Activated CD8-positive, alpha-beta T cell treated with anti-CD3 and anti-CD28 coated beads, Interleukin-2, amount 10 ng/mL, durations not matched to agents 7 days and 5 days (primary cell): ENCODE measurements at places on chromosomes 12 and 14.
A peak's percentile ranks its signal among the peaks of the same experiment; 100 is the strongest.

- DNase-seq: no peak
These were observed 40.9 kb upstream of the STXBP6 start for GRCh38 chr14:25090716-25091454.

DNA sequence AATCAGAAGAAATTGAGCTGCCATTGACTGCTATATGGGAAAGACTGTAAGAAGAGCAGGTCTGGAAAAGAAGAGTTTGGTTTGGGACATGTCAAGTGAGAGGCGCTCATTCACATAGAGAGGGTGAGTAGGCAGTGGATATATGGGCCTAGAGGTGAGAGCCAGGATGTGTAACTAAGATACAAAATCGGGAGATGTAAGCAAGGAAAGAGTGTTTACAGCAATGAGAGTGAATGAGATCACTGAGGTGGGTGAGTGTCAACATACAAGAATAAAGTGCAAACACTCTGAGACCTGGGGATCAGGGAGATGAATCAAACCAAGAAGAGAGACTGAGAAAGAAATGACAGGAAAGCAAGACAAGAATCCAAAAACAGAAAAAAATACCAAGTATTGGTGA, 58.0 kb upstream of the RTRAF start:
- DNase-seq: no peak

DNA sequence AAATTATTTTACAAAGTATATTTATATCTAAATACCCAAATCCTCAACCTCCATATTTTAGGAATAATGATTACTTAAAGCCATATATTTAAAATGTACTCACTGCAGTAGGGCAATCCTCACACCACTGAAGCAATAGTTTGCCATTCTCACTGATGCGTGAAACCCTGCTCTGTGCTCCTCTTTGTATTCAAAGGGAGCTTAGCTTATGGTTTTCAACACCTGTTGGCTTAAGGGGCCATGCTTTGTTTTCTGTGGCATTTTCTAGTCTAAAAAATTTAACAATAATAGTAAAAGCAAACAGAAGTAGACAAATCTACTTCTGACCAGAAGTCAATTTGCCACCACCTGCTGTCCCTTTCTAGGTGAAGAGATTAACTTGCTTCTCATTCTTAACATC, 294.6 kb downstream of the FLRT2 start:
- no peak for DNase-seq

DNA sequence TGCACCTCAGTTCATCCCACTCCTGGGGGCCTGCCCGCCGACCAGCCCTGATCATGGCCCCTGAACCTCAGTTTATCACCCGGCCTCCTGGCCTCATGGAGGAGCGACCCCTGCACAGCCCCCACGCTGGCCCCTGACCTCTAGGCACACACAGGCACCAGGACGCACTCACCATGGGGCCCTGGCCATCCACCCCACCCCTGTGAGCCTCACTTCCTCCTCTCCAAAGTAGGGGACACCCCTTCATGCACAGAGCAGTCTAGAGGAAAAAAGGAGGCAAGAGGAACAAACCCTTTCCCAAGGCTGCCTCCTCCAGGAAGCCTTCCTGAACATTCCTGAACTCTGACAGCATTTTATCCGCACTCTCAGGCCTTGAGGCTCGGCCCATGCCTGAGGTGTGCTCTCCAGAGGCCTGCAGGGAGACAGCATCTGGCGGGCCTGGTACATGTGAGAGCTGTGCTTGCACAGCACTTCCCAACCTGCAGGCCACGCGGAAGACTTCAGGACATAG, 39.4 kb downstream of the CCNK start:
- no peak for DNase-seq

DNA sequence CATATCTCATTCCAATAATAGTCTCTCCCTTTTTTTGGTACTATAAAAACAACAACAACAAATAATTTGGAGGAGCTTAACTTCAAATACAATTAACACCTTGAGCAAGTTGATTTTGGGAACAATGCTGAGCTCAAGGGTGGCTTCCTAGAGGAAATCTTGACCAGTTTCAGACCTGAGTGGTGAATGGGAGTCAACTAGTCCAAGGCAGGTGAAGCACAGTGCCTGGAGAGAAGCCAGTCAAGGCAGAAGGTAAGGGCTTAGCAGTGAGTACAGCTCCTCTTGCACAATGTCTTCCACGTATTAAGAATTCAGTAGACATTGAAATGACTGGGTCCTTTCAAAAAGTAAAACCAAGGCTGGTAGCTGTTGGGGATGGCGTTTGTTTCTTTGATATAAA, 444.8 kb downstream of the ATP23 start:
- no peak for DNase-seq

- DNase-seq: no peak
These were observed 535.3 kb downstream of the GALC start for GRCh38 chr14:87457720-87458119.

DNA sequence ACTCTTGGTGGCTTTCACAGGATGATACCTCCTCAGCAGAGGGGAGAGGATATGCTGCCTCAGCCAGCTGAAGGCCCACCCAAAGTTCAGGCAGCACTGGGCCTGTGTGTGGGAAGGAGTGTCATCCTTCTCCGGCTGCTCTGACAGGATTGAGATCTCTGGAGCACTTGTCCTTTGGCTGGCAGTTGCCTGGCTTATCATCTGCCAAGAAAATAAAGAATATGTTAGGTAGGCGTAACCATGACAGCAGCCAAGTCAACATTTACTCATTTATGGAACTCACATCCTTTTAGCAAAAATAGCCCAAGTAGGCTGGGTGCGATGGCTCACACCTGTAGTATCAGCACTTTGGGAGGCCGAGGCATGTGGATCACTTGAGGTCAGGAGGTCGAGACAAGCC, 68.5 kb downstream of the PPFIBP1 start:
- no peak for DNase-seq

GRCh38 chr12:54984658-54985376, at the start of gene TESPA1:
TSS of gene TESPA1 (minus strand) at chr12:54984762. CDS start at chr12:54974562, 10,200 bp downstream.
- peak; percentile 94 for DNase-seq

GRCh38 chr12:119869720-119870119, 7.4 kb downstream of the CIT start:
- DNase-seq: no peak

- no peak for DNase-seq
These were observed 667.2 kb downstream of the DIO2 start for GRCh38 chr14:79543967-79544697.

- no peak for DNase-seq
These were observed 517.4 kb downstream of the DIO2 start for GRCh38 chr14:79693935-79694334.

- no peak for DNase-seq
These were observed 114.0 kb downstream of the ETNK1 start for GRCh38 chr12:22738945-22739344.

- no peak for DNase-seq
These were observed 21.9 kb upstream of the SLC15A5 start for GRCh38 chr12:16299403-16299802.

- no peak for DNase-seq
These were observed 2.3 kb downstream of the ZNF410 start for GRCh38 chr14:73888971-73889370.

DNA sequence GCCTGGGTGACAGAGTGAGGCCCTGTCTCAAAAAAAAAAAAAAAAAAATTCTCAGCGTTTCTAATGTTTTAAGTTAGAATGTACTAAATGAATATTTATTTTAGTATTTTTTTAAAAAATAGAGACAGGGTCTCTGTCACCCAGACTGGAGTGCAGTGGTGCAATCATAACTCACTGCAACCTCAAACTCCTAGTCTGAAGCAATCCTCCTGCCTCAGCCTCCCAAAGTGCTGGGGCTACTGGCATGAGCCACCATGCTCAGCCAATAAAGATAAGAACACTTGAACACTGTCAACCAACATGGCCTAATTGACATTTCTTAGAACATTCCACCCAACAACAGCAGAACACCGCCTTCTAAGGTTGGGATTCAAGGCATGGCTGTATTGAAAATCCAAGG, 5.1 kb upstream of the DYNC1H1 start:
- DNase-seq: no peak

DNA sequence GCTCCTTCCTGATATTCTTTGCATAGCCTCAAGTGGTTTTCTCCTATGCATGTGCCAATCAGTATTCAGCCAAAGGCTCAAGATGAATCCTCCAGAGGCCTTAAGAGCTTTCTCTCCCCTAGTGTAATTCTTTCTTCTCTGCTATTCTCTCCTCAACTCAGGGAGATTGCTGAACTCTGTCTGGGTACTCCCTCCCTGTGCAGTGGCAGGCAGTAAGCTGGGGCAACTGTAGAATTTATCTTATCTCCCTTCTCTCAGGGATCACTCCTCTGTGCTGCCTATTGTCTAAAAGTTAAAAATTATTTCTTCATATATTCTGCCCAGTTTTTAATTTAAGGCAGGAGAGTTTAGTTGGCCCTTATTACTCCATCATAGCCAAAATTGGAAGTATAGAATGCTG, 28.5 kb upstream of the RTRAF start:
- no peak for DNase-seq

GRCh38 chr14:96254687-96255086, 1.3 kb upstream of the BDKRB1 start:
- no peak for DNase-seq

DNA sequence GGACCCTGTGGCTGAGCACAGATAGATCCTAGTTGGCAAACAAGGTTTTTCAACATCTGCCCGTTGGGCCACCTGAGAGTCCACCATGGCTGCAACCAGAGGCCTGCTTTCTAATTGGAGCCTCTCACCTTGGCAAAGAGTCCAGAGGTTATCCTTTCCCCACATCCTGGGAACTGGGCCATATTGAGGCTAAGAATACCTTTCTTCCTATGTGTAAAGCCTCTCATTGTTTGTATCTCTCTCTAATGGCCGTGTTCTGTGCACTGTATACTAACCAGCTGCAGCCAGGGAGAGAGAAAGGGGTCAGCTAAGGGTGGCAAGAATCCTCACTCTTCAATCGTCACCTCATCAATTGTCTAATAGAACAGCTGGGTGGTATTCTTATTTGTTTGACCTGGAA, 79.1 kb upstream of the ST8SIA1 start:
- no peak for DNase-seq

GRCh38 chr14:29454026-29454693, 473.5 kb downstream of the PRKD1 start:
- DNase-seq: no peak

- peak; percentile 83 for DNase-seq
These were observed 20.9 kb upstream of the BLTP3B start for GRCh38 chr12:100163416-100164152.

- DNase-seq: no peak
These were observed 4.3 kb downstream of the TM7SF3 start for GRCh38 chr12:27009881-27010301.

DNA sequence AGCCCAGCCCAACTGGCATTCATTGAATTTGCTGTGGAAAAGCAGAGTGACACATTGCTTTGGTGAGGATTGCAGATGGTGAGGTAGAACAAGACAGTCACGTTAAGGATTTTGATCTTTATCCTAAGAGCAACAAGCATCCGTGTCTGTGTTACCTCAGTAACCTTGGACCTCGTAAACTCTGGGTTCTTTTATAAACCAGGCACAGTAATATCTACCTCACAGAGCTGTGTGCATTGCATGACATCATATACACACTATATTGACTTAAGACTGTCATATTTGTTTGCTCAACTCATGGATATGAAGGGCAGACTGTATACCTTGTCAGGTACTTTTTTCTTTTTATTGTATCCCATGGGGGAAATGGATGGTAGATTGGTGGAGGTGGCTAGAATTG, 156.2 kb downstream of the ETV6 start:
- DNase-seq: no peak

DNA sequence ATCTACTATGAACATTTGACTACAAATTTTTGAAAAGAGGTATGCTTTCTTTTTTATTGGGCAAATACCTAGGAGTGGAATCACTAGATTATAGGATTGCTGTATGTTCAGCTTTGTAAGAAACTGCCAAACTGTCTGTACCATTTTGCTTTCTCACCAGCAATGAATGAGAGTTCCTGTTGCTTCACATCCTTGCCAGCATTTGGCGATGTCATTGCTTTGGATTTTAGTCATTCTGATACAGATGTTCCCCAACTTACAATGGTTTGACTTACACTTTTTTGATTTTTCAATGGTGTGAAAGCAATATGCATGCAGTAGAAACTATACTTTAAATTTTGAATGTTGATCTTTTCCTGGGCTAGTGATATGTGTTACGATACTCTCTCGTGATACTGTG, 328.7 kb downstream of the RAD51B start:
- DNase-seq: no peak

DNA sequence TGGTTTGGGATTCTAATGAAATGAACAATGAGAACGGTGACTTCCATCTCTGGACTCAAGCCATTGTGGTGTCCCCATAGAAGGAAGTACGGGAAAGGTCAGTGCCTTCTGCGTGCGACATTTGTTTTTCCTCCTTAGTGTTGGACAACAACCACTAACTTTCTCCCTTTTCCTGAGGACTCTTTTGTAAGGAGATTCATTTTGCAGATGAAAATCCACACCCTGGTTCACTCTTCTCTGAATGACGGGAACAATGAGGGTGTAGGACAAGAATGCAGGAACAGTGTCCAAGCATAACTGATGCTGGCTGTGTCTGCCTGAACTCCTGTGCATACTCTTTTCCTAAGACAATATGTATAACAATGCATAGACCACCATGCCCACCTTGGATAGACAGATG, 176.4 kb downstream of the STXBP6 start:
- DNase-seq: no peak

DNA sequence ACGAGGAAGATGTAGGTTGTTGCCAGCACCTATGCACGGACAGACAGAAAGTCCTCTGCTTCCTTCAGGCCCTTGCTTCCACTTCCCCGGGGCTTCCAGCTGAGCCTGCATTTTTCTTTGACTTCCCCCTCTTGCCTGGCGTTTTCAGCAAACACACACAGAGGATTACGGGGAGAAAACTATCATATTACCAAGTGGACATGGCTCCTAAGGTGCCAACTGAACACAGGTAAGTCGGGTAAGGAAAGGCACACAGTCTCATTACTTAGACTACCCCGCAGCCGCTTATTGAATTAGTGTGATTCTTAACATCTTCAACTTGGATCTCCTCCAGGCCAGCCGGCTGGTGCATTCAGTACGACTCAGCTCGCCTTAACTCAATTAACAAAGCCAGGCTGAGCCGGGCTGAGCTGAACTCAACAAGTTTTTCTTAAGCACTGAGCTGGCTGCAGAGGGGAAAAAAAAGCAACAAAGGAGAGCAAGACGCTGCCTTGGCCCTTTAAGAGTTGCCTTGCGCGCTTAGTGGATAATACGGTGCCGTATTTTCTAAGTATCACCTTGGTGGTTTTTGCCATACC, 19.2 kb upstream of the MAP1LC3B2 start:
- DNase-seq: no peak

- DNase-seq: no peak
These were observed 6.5 kb upstream of the TMBIM4 start for GRCh38 chr12:66176105-66176900.

DNA sequence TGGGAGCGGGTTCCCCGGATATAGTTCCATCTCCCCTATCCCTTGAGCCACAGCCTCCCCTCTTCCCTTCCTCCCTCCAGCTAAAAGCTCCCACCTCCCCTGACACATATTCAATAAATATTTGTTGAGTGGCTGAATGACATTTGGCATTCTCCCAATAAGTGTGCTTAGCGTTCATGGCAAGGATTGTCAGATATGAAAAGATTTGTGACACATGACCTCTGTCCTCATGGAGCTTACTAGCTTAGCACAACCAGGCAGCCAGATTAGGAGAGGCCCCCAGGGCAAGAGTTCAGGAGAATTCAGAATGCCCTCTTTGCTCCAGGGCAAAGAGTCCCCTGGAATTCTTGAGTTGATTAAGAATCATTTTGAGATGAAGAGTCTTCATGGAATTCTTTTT, 22.5 kb upstream of the SLC6A12 start:
- DNase-seq: no peak

GRCh38 chr14:81890020-81890419, 356.4 kb upstream of the SEL1L start:
- DNase-seq: no peak

- DNase-seq: no peak
These were observed 11.4 kb downstream of the EVL start for GRCh38 chr14:100076606-100077005.
